ENCODE measurements at places on chromosomes 12 and 14.

GRCh38 chr14:45251912-45252311, 1.1 kb downstream of the MIS18BP1 start:
- no peak overlapping the region for H3K27ac ChIP-seq
- H3K36me3 ChIP-seq: no peaks in the 10 kb centered on the region
- H3K4me3 ChIP-seq: peak overlapping the region; percentile 95
- DNase-seq: no peak
- H3K27me3 ChIP-seq: no peaks in the 10 kb centered on the region

GRCh38 chr12:77007476-77007875, 57.9 kb downstream of the E2F7 start:
- no peaks in the 10 kb centered on the region for H3K27me3 ChIP-seq
- no peak for DNase-seq
- no peak overlapping the region for H3K4me3 ChIP-seq
- H3K36me3 ChIP-seq: no peaks in the 10 kb centered on the region

- no peaks in the 10 kb centered on the region for H3K27me3 ChIP-seq
- no peak for DNase-seq
- H3K36me3 ChIP-seq: peaks cover 5% of the 10 kb centered on the region
- peaks cover 72% of the 10 kb centered on the region for H3K4me1 ChIP-seq
- peak overlapping the region; percentile 95 for H3K27ac ChIP-seq
Observed at GRCh38 chr12:53048033-53048779, 1.7 kb upstream of the TNS2 start.

GRCh38 chr12:41367726-41368405, 179.7 kb downstream of the PDZRN4 start:
- no peak for DNase-seq
- no peaks in the 10 kb centered on the region for H3K36me3 ChIP-seq
- no peaks in the 10 kb centered on the region for H3K27me3 ChIP-seq
- no peak overlapping the region for H3K4me3 ChIP-seq
- H3K4me1 ChIP-seq: no peaks in the 10 kb centered on the region
- no peak overlapping the region for H3K27ac ChIP-seq

DNA sequence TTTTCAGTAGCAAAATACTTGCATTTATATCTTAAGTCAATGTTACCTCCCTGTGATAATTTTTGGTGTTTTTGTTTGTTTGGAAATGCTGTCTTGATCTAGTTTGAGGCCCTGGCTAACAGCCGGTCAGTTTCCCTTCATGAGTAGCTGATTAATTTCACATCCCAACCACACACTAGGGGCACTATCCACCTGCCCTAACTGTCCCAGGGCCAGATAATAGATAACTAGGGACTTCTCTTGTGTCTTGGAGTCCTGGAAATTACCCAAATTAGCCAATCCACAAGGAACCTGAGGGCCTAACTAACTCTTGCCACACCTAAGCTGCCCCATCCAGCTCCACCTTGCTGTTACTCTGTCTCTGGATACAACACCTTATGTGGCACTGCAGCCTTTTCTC, 399.9 kb downstream of the FOXG1 start:
- H3K27ac ChIP-seq: no peak overlapping the region
- H3K4me3 ChIP-seq: no peak overlapping the region
- H3K36me3 ChIP-seq: no peaks in the 10 kb centered on the region
- no peaks in the 10 kb centered on the region for H3K27me3 ChIP-seq

DNA sequence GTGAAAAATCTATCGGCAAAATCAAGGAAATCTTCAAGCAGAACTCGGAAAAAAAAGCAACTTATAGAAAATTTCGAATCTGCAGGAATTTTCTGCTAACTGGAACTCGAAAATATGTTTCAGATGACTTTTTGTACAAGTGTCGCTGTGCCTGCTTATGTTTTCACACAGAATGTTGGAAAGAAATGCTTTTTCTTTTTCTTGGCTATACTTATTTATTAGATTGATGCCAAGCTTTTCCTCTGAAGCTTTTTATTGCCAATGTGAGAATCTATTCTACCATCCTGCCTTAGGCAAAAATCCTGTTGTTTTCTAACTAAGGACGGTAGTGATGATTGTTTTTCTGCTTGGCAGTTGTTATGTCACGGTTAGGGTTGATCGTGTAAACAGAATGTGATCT, 65.8 kb downstream of the TRHDE start:
- H3K27ac ChIP-seq: no peak overlapping the region
- H3K27me3 ChIP-seq: no peaks in the 10 kb centered on the region
- H3K36me3 ChIP-seq: no peaks in the 10 kb centered on the region
- H3K4me1 ChIP-seq: no peaks in the 10 kb centered on the region
- no peak overlapping the region for H3K4me3 ChIP-seq
- no peak for DNase-seq

Measured in thoracic aorta (tissue), 2 donors.